ENCODE measurements at places on chromosomes 2 and 18.

DNA sequence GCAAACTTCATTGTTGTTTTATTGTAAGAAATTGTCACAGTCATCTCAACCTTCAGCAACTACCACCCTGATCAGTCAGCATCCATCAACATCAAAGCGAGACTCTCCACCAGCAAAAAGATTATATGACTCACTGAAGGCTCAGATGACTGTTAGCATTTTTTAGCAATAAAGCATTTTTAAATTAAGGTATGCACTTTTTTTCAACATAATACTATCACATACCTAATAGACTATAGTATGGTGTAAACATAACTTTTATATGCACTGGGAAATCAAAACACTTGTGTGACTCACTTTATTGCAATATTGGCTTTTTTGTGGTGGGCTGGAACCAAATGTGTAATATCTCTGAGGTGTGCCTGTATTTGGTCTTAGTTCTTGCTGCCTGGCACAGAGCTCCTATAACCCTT is 15.6 kb downstream of the SCN1A start:
- DNase-seq = no peak

DNA sequence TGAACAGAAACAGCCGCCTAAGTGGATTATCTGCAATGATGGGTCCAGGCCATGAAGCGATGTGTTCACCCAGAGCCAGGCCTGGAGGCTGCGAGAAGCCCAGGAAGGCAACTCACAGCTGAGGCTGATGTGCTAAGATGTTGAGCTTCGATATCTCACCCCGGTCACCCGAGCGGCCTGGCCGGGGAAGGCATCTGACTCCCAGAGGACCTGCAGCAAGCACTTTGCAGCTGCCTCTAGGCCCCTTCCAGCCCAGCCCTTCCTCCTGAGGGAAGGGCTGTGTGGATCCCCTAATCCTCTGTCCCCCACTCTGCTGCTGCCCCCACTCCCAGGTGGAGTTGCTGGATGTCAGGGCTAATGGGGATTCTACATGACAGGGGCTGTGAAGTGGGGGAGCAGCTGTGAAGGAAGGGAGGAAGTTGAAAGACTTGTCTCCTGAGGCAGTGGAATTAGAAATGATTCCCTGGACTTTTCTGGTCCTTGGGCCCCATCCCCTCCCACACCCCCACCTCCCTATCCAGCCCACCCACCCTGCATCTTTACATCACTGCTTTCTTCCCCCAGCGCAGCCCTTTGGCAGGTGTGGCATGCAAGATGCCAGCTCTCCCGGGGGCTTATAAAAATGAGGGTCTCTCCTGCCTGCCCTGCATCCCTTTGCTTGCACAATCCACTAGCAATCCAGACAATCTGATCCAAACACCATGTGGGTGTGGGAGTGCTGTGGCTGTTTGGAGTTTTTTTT is 4.3 kb downstream of the ATP6V1B1 start:
- DNase-seq = no peak

GRCh38 chr2:88671786-88672427 is 19.6 kb upstream of the RPIA start:
- no peak for DNase-seq

- DNase-seq = no peak
These were observed 443.3 kb downstream of the SOCS6 start for GRCh38 chr18:70732188-70732587.

DNA sequence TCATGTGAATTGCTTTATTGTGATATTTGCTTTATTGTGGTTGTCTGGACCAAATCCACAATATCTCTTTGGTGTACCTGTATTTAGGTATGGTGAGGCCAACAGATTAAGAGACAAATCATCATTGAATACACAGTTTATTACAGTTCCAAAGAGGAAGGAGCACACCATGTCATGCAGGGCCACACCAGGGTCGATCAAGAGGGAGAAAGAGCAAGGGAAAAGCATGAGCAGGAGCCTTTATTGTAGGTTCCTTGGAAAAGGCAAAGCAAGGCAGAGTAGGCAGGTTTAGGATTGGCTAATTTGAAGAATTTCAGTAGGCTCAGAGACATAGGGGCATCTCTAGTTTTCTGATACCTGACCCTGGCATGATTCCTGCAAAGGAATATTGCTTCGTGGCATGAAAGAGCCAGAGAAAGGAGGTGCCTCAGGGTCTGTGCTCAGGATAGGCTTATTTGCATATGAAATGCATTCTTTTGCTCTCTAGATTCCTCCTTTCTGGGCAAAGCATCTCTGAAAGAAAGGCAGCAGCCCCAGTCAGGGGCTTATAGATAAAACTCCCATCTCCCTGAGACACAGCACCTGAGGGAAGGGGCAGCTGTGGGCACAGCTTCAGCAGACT is 214.2 kb upstream of the ERBB4 start:
- no peak for DNase-seq

GRCh38 chr2:216492597-216493333 is 5.9 kb upstream of the RPL37A start:
- no peak for DNase-seq

- DNase-seq = no peak
These were observed 479.7 kb upstream of the RAB6C start for GRCh38 chr2:129499747-129500146.

All from right hindlimb (tissue), 1 donor.